Mesendoderm (in vitro differentiated cells): ENCODE measurements at places on chromosomes 16 and 17.

- DNase-seq = peak; percentile 91
Measured at GRCh38 chr16:87945351-87946042, 5.7 kb upstream of the BANP start.

GRCh38 chr17:65108152-65108551 is 29.0 kb upstream of the RGS9 start:
- DNase-seq = no peak

DNA sequence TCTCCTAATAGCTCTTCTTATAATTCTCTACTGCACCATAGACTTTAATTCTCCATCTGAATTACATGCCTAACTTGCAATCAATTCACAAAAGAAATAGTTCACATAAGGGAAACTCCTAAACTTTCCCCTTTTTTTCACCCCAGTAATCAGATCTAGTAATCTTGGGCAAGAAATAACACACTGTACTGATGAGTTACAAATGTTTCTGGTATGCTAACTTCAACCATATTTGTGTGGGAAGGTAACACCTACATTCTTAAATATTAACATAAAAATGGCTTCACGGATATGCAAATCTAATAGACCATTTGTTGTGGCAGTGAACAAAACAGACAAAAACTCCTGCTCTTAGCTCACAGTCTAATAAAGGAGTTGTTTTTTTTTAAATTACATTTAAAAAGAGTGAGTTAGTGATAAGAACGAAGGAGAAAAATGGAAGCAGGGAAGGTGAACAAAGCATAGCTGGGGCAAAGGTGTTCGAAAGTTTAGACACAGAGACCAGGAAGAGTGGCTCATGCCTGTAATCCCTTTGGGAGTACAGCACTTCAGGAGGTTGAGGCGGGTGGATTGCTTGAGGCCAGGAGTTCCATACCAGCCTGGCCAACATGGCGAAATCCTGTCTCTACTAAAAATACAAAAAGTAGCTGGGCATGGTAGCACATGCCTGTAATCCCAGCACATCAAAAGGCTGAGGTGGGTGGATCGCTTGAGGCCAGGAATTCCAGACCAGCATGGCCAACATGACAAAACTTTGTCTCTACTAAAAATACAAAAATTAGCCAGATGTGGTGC is 34.8 kb downstream of the CMTM3 start:
- no peak for DNase-seq

DNA sequence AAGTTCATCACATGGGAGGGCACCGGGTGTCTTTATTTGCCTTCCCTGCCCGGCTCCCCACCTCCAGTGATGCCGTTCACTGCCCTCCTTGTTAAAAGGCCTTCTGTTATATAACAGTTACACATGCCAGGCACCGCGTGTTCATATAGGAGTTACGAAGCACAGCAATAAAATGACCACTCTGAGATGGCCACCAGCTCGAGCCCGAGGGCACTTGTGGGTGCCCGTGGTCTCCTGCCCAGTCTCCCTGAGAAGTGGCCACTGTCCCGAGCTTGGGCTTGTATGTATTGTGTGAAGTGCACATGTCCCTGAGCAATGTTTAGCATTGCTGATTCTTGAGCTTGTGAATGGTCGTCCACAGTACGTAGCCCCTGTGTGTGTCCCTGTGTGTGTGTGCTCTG is 355.6 kb downstream of the SEC14L1 start:
- no peak for DNase-seq

GRCh38 chr17:42271779-42272035 is 4.5 kb downstream of the STAT5B start:
- DNase-seq = no peak

DNA sequence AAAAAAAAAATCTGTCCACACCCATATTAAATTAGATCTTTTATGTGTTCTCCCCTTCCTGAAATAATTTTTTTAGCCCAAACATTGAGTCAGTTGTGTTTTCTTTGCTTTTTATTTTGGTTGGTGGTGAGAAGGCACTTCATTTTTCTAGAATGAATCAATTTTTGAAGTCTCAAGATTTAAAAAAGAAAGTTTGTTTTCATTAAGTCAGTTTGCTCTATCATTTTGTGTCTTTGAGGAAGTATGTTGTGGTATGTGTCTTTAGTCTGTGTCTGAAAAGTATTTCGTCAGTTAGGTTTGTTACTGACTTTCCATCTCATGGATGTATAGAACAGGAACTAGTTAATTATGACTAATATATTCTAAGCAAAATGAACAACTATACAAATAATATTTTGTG is 3.8 kb downstream of the IGF2BP1 start:
- DNase-seq = no peak

DNA sequence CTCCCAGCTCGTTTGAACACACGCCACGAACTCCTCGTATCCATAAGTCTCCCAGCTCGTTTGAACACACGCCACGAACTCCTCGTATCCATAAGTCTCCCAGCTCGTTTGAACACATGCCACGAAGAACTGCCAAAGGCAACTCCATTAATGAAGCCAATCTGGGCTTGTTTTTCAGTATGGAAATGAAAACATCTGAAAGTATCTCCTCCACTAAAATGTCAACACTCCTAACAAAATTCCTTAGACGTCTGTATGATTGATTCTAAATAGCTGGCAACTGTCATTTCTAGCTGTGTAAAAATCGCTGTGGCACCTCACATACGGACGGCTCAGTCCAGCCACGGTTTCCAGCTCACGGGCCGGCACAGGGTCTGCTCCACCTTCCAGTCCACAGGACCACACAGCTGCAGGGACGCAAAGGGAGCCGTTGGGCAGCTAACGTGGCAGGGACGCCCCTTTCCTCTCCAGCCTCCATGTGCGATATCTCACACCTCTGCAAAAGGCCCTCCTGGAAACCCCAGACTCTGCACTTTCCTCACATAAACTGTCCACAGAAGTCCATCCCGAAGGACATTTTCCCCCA is 67.1 kb upstream of the METRNL start:
- no peak for DNase-seq

DNA sequence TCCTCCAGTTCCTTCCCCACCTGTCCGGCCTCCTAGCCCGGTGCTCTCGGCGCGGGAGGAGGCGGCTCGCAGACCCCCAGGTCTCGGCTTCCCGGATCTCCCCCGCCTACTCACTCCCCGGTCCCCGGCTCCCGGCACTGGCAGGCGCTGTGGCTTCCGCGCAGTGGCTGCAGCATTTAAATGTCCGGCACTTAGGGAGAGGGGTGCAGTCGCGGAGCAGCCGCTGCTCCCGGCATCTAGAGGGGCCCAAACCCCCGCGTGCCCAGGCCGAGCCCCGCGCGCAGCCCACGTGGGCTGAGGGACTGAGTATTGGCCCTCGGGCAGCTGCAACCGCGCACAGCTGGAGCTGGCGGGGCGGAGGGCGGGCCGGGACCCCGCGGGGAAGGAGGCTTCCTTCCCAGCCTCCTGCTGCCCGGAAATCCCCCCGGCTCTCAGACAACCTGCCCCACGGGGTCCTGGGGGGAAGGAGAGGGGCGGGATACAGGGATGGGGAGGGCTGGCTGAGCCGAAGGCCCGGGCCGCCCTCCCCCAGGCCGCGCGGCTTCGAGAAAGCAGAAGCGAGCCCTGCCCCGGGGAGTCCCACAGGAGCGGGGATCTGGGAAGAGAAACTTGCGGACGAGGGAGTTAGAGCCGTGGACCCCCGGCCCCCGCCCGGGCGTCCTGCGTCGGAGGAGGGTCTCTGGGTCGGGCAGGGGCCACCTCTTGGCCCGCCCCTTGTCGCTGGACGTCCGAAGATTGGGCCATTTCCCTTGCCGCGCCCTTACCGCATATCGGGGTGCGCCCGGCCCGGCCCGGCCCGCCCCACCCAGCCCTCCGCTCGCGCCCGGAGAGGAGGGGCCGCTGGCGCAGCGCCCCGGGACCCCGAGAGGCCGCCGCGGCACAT is at the start of gene MMP25:
MMP25 (plus strand) TSS at position 804 of the 883 bp plus-strand sequence. CDS start 357 bp downstream, outside the sequence.
- DNase-seq = peak; percentile 26

GRCh38 chr16:60001523-60001922 is 1267.4 kb upstream of the GOT2 start:
- no peak for DNase-seq

DNA sequence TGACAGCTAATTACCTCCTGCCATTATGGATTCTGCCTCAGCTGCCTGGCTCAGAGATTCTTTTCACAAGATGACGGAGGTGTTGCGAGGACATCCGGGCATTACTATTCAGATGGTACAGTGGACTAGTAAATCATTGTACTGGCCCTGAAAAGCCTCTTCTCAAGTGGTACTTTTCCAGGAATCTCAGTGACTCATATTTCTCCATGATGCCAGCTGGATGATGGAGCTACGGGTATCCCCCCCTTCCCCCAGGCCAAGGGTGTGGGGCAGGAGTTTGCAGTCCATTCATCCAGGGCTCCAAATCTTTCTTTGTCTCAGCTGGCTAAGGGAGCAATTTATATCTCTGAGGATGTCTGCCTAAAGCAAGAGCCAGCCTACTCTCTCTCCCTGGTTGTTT is 107.7 kb upstream of the GPR139 start:
- DNase-seq = no peak

DNA sequence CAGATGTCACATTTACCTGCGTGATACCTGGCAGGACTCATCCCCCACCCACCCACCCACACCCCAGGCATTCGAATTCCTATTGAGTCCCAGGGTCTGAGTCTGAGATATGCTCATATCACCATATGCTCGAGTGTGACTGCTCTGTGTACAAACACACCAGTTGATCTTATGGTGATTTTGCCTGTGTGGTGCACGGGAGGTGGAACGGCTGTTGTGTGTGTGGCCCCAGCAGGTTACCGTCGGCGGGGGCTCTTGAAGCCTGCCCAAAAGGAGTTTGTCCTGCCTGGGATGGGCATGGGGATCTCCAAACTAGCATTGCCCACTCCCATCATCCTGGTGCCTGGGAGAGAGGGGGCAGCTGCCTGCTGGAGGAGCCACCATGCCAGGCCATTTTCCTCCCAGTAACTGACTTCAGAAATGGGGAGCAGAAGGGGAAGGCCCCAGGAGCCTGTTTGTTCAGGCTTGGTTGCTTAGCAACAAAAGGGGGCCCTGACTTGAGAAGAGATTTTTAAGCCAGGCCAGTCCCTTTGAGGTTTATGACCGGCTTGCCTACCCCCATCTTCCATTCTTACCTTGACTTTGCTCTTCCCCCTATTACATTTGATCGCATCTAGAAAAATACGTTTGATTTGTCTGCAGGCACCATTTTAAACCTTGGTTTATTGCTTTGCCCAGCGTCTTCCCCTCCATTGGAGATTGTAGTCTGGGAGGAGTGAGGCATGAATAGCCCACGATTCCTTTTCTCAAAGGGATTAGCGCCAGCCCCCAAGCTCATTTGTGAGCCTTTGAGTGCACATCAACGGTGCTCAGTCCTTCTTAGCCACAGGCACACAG is 217.7 kb downstream of the CCDC182 start:
- no peak for DNase-seq

- DNase-seq = no peak
Measured at GRCh38 chr16:75754141-75754540, 27.9 kb upstream of the CPHXL start.

GRCh38 chr16:15545544-15545943 is 97.4 kb downstream of the MARF1 start:
- DNase-seq = no peak

GRCh38 chr17:7046127-7046724 is 2.3 kb upstream of the SLC16A11 start:
- DNase-seq = peak; percentile 78
